ENCODE measurements at places on chromosomes 1 and 21.

GRCh38 chr1:215418876-215419447, 148.1 kb upstream of the KCTD3 start:
- peak; percentile 8 for DNase-seq

GRCh38 chr1:228989992-228990827, 254.9 kb downstream of the RHOU start:
- no peak for DNase-seq

DNA sequence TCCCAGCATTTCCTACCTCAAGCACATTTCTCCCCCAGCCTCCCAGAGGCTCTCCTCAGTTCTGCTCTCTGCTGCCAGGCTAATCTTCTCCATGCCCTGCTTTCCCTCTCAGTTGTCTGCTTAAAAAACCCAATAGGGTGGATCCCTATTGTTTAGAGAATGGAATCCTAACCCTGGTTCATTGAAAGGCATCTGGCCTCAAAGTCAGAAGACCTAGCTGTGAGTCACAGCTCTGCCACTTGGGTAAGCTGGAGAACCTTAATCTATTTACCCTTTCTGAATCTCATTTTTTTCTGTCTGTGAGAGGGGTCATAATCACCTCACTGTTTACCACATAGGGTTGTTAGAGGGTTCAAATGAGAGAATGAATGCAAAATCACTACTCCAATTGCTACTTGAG, 12.5 kb upstream of the MYOC start:
- DNase-seq = peak; percentile 11

GRCh38 chr21:38660333-38661196, 145.2 kb upstream of the ETS2 start:
- no peak for DNase-seq

- no peak for DNase-seq
These were observed 19.5 kb downstream of the SLAMF7 start for GRCh38 chr1:160758521-160758920.

DNA sequence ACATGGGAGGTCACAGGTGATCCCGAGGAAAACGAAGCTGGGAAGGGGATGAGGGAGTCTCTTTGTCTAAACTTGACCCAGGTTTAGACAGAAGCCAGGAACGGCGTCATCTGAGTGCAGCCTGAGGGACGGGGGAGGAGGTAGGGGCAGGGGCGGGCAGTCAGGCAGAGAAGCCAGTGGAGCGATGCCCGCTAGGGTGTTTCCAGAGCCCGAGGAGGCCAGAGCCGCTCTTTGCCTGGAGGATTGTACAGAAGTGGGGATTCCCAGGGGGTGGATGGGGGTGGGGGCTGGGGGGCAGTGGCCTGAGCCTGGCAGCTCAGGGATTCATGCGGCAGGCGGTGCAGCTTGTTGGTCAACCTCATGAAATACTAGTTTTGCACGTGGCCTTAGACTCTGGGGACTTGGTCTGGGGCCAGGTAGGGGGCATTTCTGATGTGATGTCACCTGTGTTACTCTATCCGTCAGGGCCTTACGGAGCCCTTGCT, 58.4 kb downstream of the VPS26C start:
- DNase-seq = no peak

DNA sequence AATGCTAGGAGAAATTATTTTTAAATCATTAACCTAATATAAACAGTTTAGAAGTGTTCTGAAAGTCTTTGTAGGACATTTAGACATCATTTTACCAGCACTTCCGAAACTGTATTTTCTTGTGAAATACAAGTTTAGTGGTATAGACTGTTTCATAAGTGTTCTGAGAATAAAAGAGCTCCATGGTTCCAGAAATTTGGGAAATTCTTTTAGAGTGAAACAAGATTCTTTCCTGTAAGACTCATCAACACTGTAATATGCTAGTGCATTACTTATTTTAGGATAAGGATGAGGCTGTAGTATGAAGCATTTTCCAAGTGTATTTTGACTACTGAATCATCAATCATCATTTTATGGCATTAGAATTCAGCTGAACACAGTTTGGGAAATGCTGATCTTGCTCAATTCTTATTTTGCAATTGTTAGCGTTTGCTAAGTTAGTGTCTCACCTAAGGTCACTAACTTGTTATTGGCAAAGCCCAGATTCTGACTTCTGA, 73.4 kb downstream of the CEP350 start:
- DNase-seq = peak; percentile 84

DNA sequence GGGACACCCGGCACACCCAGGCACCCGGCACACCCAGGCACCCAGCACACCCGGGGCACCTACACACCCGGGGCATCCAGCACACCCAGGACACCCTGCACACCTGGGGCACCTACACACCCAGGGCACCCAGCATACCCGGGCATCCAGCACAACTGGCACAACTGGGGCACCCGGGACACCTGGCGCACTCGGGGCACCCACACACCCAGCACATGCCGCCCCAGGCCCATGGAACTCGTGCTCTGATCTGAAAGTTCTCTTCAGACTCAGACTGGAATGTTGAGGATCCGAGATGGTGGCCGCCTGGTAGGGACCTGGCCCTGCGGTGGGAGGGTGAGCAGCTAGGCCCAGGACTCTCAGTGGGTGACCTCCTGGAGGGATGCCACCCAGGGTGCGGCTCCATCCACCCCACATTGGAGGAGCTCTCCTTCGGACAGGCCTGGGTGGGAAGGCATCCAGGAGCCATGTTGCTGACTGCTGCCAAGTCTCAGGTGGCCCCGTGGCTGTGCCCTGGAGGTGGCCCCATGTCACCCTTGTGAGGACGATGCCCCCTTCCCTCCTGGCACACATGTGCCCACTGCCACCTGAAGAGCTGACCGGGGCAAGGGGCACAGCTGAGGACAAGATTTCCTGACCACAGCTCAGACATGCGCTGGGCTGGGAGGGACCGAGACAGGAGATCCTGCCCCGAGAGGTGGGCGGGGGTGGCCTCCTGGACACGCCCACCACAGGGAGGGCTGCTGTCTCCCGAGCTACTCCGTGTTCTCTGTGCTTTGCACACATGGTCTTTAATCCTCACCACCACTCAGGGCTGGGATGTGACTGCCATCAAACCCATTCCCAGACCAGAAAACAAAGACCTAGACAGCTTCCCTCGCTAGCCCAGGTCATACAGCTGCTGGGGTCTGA, 37.0 kb downstream of the UBE2G2 start:
- no peak for DNase-seq

DNA sequence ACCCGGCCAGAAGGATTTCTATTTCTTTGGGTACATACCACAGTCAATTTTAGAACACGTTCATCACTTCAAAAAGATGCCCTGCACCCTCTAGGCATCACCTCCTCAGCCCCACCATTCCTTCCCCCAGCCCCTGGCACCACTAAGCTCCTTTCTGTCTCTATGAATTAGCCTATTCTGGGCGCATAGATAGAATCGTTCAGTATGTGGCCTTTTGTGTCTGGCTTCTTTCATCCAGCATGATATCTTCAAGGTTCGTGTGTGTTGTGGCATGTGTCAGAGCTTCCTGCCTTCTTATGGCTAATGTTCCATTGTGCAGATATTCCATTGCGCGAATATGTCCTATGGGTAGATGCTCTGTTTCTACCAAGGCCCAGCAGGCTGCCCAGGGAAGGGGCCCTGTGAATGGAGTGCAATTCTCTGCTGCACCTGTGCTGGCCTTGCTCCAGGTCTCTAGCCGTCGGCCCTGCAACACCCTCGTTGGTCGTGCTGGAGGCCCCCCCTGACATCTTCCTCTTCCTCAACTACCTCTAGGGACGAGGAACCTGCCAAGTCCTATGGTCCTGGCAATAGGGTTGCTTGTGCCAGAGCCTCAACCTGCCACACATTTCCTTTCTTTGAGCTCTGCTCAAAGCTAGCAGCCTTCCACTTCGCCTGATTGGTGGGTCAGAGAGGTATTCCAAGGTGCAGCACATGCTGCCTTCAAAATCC, 113.5 kb downstream of the RIPK4 start:
- DNase-seq = no peak

GRCh38 chr1:11616766-11617165, 37.5 kb downstream of the FBXO2 start:
- no peak for DNase-seq

DNA sequence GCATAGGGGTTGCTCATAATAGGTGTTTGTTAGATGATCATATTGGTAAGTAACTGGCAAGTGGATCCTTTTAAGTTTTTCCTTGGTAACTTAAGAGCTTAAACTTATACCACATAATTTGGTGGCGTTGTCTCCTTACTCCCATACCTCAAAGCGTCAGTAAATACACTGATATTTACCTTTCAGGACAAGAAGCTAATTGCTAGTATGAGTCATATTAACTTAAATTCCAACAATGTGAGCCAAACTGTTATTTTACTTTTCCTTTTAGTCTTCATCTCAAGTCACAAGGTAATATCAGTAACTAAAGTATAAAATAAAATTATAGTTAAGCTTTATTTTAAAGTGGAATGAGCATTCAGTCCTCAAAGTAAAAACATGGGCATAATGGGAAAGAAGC, 9.0 kb upstream of the SH3GLB1 start:
- DNase-seq = peak; percentile 8

DNA sequence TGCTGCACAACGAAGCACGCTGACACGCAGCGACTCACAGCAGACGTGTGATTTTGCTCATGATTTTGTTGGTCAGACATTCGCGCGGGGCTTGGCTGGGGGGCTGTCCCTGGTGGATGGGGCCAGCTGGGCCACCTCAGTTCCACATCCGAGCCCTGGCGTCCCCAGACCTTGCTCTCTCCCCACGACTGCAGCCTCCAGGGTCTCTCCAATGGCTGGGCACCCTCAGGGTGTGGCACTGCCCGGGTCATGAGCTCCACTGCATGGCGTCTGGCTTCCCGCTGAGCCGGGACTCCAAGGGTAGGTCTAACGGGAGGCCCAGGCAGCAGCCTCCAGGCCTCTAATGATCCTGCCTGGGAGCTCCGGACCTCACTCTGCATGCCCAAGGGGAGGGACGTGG, 173.0 kb upstream of the AJAP1 start:
- no peak for DNase-seq

- no peak for DNase-seq
These were observed 150.1 kb downstream of the PLPP3 start for GRCh38 chr1:56429288-56429687.

Data from EL (cell line).